Neuronal stem cell (in vitro differentiated cells): ENCODE measurements at places on chromosomes 2 and 18.

GRCh38 chr18:78831603-78832002, 148.0 kb upstream of the SALL3 start:
- H3K36me3 ChIP-seq, result no peaks in the 10 kb centered on the region
- peaks cover 3% of the 10 kb centered on the region for H3K27me3 ChIP-seq
- DNase-seq, result no peak
- H3K27ac ChIP-seq, result no peak overlapping the region
- peaks cover 13% of the 10 kb centered on the region for H3K4me1 ChIP-seq
- no peak overlapping the region for H3K4me3 ChIP-seq

DNA sequence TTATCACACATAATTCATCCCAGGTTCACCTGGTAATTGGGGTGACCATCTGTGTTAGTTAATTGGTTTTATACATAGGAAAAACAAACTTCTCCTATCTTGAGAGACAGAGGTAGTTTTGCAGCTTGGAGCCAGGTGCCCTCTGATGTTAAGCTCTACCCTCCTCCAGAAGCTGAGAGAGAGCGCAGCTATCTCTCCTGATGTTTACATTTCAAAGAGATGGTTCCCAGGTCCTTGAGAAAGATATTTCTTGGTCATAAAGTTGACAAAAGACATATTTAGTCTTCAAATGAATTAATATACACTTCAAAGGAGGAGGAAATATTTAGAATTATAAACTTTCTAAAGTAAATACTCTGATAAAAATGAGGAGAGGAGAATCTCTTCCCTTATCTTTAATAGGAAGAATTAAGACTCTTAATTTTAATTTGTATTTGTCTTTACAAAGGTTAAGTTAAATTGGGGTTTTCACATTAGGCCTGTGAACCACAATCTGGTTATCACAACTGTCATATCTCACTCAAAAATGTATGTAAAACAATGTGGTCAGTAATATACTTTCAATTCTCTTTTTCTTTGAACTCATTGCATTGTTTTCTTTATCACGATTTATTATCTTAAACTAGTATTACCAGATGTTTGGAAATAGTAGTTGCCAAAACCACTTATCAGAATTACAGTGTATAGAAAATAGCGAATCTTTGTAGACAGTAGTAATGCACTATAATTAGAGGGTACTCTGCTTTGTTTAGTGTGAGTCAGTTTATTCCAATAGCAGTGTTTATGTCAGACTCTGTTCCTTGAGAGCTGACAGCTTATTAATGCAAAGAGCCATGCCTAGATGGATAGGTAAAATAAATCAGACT, 26.8 kb downstream of the SERPINB4 start:
- H3K4me3 ChIP-seq, result no peak overlapping the region
- H3K36me3 ChIP-seq, result no peaks in the 10 kb centered on the region
- H3K27ac ChIP-seq, result no peak overlapping the region
- no peaks in the 10 kb centered on the region for H3K27me3 ChIP-seq

DNA sequence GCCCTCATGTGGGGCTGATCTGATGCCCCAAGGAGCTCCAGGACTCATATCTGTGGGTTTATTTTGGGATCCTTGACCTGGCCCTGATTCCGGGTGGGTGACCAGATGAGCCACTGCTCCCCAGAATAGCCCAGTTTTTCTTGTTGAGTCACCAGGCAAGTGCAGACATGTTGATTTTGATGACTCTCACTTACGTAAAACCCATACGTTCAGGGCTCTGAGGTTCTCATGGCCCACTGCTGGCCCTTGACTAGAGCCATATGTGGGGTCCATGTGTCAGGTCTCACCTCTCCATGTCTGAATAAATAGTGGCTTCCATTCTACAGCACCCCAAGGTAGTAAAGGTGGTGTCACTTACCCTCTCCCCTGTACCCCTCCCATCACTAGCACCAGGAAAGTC, 41.9 kb downstream of the CDC42EP3 start:
- H3K27ac ChIP-seq, result no peak overlapping the region
- no peaks in the 10 kb centered on the region for H3K27me3 ChIP-seq
- DNase-seq, result no peak
- H3K36me3 ChIP-seq, result no peaks in the 10 kb centered on the region

GRCh38 chr2:229675569-229675968, 38.8 kb downstream of the DNER start:
- H3K36me3 ChIP-seq, result no peaks in the 10 kb centered on the region
- no peak for DNase-seq
- H3K27me3 ChIP-seq, result no peaks in the 10 kb centered on the region
